ENCODE measurements at places on chromosomes 2 and 18. TPM values are rescaled to one million over a fixed set of nuclear protein-coding genes. Genes with fewer than 3 reads are reported as not detected.
A peak's percentile ranks its signal among the peaks of the same experiment; 100 is the strongest.

MARS2 gene
- 15.7 TPM for total RNA-seq

- DNase-seq, result no peak
These were observed 72.7 kb downstream of the NXPH2 start for GRCh38 chr2:138707392-138708074.

- no peak for DNase-seq
These were observed 140.9 kb downstream of the TCF4 start for GRCh38 chr18:55446996-55447671.

- no peak for DNase-seq
These were observed 119.2 kb downstream of the ANTXR1 start for GRCh38 chr2:69131983-69132675.

DNA sequence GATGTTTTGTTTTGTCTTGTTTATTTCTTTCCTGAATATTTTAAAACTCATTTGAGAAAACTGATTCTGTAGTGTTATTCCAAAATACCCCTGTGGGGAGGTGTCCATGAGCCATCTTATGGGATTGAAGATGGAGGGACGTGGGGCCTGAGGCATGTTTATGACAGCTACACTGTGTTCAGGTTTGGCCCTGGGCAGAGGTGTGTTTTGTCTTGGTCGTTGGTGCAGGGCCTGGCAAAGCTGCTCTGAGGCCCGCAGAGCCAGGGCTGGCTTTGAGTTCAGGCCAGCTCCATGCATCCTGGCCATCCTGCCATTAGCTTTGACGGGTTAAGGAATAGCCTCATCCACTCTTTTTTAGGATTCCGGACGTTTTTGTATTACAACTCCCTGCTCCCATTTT is 68.9 kb downstream of the TMEM18 start:
- DNase-seq, result no peak

RPRM gene
- total RNA-seq, result 0.98 TPM

DNA sequence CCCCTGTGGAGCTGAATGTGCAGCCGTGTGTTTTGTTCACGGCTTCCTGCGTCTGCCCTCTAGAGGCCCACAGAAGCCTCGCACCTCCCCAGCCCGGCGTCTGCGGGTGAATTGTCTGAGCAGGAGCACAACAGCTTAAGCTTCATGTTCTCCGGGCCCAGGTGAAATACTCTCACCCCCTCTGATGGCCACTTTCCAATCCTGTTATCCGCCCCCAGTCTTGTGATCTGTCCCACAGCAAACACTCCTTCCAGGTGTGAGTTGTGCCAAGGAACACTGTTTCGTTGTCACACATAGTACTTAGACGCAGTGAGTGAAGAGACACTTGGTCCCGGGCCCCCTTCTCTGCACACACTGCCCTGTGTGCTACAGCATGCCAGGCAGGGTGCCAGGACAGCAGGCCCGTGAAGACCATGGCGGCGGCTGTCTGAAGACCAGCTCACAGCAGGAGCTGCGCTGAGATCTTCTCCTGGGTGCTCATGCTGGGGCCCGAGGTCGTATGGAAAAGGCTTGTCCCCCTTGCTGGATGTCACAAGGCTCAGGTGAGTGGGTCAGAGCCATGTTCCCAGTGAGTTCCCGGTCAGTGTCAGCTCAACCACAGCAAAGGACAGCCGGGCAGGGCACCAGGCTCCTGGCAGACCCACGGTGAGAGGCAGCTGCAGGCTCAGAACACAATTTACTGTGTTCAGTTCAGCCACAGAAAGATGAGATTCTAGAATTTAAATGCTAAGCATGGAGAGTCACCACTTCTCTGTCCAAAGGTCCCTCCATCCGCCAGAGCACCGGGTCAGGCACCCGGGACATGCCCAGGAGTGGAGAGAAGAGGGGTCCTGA is 6.8 kb upstream of the PXDN start:
- DNase-seq, result peak; percentile 54

- DNase-seq, result no peak
These were observed 6.5 kb downstream of the WIPF1 start for GRCh38 chr2:174590928-174591648.

SCYGR4 gene
- total RNA-seq, result not detected

C2orf81 gene
- 0.49 TPM for total RNA-seq

GRCh38 chr2:10412380-10412779 is 35.7 kb downstream of the ODC1 start:
- DNase-seq, result peak; percentile 54

- DNase-seq, result no peak
These were observed 57.8 kb upstream of the SPRED2 start for GRCh38 chr2:65490222-65490621.

TTC39C gene
- total RNA-seq, result 8.7 TPM

- no peak for DNase-seq
These were observed 211.4 kb upstream of the GYPC start for GRCh38 chr2:126444512-126444911.

DNA sequence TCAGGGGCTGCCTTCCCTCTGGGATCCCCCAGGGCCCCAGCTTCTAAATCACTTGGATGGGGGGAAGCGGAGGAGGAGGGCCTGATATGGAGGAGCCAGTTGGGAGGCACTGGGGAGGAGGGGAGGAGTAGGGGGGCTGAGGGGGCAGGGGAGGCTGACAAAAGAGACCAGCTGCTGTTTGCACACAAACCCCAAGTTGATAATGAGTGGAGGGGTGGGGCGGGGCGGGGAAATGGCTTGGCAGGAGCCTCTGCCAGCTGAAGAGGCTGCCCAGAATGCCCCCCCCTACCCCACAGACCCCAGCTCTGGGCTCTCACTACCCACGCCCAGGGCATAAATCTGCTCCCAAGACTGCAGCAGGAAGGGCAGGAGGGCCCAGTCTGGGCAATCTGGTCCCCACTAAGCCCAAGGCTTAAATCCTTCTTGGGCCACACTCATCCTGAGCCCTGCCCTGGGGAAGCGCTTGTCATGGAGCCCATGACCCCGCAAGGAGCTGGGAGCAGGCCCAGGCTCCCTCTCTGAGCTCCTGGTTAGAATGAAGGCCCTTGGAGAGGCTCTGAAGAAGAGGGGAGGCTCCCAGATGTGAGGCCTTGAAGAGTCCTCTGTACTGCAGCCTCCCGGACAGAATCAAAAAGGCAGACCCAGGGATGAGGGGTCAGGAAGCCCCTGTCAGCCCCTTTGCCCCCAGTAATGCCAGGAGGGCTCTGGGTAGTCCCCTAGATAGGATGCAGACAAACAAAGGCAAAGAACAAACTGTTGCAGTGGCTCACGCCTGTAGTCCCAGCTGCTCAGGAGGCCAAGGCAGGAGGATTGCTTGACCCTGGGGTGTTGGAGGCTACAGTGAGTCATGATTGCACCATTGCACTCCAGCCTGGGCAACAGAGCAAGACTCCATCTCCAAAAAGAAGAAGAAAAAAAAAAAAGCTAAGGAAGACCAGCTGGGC is 24.8 kb upstream of the PTMA start:
- DNase-seq, result no peak

- no peak for DNase-seq
These were observed 66.1 kb downstream of the SAP130 start for GRCh38 chr2:127961729-127962128.

GRCh38 chr2:241519669-241520068 is 11.3 kb upstream of the STK25 start:
- no peak for DNase-seq

DNA sequence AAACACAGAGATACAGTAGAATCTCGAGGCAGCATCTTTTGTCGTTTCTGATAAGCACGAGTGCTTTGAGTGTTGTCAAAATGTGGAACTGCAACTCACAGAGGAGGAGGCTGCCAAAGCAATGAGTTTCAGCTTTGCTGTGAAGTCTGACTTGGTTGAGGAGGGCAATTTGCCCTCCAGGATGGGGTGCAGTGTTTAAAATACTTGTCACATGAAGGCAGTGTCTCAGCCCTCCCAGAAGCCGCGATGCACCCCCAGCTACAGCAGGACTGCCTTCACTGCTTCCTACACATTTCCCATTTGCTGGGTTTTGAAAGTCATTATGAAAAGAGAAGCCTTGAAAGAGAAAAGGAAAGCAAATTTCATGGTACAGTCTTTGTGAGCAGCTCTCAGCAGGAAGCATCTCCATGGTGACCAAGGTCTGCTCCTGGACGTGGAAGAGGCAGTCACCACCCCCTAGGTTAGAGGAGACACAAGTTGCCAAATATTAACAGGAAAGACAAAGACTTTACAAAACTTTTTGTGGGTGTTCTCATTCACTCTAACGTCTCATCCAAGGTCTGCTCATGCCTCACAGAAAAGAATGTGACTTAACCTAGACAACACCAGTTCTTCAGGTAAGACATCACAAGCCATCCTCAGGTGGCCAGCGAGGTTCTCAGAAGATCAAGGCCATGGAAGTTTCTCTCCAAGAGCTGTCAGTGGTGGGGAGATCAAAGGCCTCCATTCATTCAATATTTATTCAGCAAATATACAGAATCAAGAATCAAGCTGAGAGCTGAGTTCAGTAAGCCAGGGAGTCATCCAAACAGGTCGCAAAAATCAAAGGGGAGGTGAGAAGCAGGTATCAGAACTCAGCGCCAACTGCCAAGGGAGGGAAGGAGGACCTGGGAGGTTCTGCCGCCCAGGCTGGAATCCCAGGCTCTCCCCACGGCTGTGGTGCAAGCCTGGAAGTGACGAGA is 476.0 kb downstream of the EIPR1 start:
- no peak for DNase-seq

GRCh38 chr18:75264926-75265597 is 54.5 kb downstream of the TSHZ1 start:
- no peak for DNase-seq

Data from left colon (tissue), 2 donors.